ENCODE measurements at places on chromosomes 6 and 20. TPM values are rescaled to one million over a fixed set of nuclear protein-coding genes. Genes with fewer than 3 reads are reported as not detected.
A peak's percentile ranks its signal among the peaks of the same experiment; 100 is the strongest.

GRCh38 chr20:13337090-13337784 is 116.2 kb downstream of the ISM1 start:
- DNase-seq, result no peak

DNA sequence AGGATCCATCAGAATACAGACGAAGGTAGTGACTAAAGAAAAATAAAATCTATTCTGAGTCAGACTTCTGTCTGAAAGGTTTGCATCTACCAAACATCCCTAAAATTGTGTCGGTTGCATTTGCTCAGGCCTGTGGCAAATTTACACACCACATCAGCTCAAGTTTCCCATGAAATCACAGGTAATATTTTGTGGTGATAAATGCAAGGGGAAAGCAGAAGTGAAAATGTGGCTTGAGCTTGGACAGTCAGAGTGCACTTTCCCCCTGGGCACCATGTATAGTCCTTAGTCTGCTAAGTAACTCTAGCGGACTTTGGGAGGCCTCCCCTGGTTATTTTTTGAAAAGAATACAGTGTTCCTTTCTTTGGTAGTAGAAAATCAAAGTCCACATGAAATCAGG is 159.1 kb downstream of the PKHD1 start:
- no peak for DNase-seq

DNA sequence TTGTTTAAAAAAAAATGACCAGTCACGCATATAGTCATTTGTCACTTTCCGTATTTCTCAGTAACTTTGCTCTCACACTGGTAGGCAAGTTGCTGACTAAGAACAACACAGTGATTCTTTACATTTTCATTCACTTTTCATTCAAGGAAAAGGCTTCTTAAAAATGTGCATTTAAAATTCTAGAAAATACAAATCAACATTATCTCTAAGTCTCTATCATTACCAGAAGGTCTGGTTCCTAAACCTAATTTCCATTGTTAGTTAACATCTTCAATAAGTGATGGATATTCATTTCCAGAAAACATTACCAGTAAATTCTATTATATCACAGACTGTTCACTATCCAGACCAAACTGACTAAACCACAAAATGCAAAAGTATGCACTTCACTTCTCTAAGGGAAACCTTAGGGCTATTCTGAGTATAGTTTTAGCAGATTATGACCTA is 115.3 kb downstream of the AHI1 start:
- DNase-seq, result no peak

DNA sequence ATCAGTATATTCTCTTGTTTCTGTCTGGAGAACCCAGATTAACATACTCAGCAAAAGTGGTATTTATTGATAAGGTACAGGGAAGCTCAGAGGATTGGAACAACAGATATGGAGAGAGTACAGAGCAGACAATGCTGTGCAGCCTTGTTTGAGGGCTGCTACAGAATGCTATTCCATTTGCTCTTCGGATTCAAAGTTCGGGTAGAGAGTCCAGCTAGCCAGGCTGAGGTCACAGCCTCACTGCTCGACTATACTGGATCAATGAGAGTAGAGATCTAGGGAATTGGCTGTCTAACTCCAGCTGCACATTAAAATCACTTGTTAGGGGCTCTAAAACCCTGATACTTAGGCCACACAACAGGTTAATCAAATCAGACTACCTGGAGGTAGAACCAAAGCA is 200.1 kb upstream of the BTBD3 start:
- no peak for DNase-seq

DNA sequence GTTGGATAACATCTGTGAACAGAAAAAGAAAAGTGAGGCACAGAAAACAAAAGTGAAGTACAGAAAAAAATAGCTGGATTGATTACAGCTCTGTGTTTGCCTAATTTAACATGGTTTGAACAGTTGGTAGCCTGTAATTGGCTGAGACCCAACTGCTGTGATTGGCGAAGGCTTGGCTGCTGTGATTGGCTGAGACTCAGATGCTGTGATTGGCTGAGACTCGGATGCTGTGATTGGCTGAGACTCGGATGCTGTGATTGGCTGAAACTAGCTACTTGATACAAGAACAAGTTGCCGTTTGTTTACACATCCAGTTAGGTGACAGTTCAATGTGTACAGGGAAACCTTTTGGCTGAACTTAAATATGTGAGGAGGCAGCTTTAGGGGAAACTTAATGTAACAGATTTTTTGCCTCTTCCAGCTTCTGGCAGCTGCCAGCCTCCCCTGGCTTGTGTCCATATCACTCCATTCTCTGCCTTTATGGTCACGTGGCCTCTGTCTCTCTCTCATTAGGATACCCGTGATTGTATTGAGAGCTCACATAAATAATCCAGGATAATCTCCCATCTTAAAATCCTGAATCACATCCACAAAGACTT is 223.4 kb upstream of the FOXA2 start:
- no peak for DNase-seq

DNA sequence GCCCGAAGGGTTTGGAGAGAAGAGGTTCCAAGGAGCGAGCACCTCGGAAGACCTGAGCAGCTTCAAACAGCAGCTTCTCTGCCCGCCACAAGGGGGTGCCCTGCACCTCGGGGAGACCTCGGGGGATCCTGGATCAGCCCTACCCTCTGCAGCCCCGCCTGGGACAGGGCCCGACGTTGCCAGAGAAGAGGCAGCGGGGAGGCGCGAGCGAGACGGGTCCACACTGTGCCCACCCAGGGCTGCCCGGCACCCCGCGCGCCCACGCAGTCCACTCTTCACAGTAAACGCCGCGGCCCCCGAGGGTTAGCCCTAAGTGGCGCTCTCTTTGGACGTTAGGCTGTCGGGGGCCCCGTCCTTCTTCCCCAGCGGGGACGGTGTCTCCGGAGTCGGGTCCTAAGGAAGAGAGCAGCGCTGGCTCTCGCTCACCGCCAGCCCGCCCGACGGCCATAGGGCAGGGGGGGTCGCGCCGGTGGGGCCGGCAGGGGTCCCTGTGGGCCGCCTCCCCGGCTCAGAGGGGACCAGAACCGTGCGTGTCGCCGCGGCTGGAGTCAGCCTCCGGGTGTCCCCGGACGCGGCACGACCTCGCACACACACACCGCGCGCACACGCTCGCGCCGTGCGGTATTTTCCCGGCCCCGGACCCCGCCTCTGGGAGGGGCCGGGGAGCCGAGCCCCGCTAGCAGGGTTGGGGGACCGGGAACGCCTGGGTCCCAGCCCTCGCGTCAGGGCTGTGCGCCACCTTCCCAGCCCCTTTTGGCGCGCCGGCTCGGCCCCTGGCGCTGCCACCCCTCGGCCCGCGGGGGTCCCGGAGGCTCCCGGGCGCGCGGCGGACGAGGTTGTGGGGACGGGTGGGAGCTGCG is 929 bp downstream of the CDH22 start:
- peak; percentile 76 for DNase-seq

- DNase-seq, result no peak
Observed at GRCh38 chr6:167547751-167548150, 222.9 kb downstream of the TTLL2 start.

GRCh38 chr20:58692579-58693225 is at the start of gene NPEPL1:
Gene NPEPL1 (plus strand): TSS chr20:58692800. CDS start chr20:58692901, 101 bp downstream.
- DNase-seq, result peak; percentile 37

DNA sequence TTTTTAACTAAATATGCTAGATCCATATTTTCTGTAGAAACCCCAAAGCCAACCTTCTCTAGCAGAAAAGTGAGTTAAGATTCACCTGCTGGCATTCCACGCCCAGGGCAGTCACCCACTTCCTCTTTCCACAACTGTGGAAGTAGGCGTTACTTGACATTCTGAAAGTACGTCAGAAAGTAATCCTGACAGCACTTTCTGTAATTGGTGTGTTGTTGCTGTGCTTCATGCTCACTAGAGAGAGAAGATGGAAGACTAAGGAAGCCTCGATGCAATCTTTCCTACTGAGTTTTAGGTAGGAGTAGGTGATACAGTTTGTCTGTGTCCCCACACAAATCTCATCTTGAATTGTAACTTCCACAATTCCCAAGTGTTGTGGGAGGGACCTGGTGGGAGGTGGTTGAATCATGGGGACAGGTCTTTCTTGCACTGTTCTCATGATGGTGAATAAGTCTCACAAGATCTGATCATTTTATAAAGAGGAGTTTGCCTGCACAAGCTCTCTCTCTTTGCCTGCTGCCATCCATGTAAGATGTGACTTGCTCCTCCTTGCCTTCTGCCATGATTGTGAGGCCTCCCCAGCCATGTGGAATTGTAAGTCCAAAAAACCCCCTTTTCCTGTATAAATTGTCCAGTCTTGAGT is 101.1 kb downstream of the MAP3K7 start:
- DNase-seq, result no peak

GRCh38 chr20:50387996-50388332 is 122.2 kb upstream of the PTPN1 start:
- no peak for DNase-seq

GRCh38 chr20:57411406-57412283 is 20.4 kb downstream of the RBM38 start:
- DNase-seq, result no peak

- DNase-seq, result no peak
Observed at GRCh38 chr20:54227241-54227640, 19.4 kb downstream of the PFDN4 start.

DNA sequence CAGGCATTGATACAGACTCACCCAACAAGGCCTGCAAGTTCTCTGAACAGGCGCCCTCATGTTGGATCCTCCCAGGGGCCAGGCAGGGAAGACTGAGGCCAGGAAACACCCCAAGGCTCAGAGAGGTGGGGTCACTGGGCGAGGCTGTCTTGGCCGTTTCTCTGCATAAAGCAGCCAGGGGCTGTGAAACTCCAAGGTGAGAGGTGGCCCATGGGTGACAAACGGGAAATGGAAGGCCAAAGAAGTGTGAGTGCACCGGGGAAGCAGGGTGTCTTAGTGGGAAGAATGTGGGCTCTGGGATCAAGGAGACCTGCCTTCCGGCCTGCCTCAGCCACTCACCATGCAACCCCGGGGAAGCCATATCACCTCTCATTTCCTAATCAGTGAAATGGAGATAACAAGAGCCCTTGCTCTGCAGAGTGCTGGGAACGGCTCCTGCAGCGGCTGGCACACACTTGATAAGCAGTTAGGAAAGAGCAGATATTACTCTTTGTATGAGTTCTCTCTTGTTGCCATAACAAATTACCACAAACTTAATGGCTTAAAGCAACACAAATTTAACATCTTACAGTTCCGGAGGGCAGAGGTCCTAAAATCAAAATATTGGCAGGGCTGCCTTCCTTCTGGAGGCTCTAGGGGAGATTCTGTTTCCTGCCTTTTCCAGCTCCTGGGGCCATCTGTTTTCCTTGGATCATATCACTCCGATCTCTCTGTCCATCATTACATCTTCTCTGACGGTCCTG is 168.6 kb downstream of the NFATC2 start:
- no peak for DNase-seq

- no peak for DNase-seq
Observed at GRCh38 chr6:39932386-39932910, 1.8 kb downstream of the MOCS1 start.

DNA sequence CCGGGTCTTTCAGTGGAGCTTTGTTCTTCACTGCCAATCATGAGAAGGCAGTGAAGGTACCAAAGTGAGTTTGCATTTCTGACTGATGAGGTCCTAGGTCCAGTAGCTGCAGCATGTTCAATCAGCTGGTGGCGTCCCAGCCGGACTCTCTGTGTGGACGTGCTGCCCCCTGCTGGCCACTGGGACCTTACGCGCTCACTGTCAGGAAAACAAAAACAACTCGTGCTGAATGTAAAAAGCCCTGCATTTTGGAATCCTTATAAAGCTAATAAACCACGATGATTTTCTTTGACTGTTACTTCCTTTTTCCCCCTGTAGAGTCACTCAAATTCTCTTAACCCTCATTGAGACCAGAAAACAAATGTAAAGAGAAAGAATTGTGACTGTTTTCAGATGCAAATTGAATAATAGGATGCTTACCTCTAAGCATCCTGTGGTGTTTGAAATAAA is 4.9 kb upstream of the CD24 start:
- DNase-seq, result peak; percentile 45

- DNase-seq, result no peak
Observed at GRCh38 chr20:23368316-23369071, 6.5 kb downstream of the GZF1 start.

- no peak for DNase-seq
Observed at GRCh38 chr6:3222506-3223038, 4.9 kb downstream of the TUBB2B start.

- DNase-seq, result peak; percentile 45
Observed at GRCh38 chr6:138005846-138006245, 101.4 kb downstream of the PERP start.

- DNase-seq, result no peak
Observed at GRCh38 chr6:78062993-78063392, 410.2 kb downstream of the MEI4 start.

RPP21 gene
- 39.7 TPM for total RNA-seq

ADGB gene
- not detected for total RNA-seq

CLIC1 gene
- 29.3 TPM for total RNA-seq

PNRC1 gene
- 114 TPM for total RNA-seq

BEND6 gene
- total RNA-seq, result not detected

FERMT1 gene
- not detected for total RNA-seq

GTSF1L gene
- total RNA-seq, result not detected

POU5F1 gene
- total RNA-seq, result not detected

ENPP3 gene
- 0.39 TPM for total RNA-seq

ZNF334 gene
- 0.50 TPM for total RNA-seq

CLIC5 gene
- 1.1 TPM for total RNA-seq

Data from naive thymus-derived CD4-positive, alpha-beta T cell (primary cell).